Common myeloid progenitor, CD34-positive (primary cell): ENCODE measurements at places on chromosomes 6 and 20.

DNA sequence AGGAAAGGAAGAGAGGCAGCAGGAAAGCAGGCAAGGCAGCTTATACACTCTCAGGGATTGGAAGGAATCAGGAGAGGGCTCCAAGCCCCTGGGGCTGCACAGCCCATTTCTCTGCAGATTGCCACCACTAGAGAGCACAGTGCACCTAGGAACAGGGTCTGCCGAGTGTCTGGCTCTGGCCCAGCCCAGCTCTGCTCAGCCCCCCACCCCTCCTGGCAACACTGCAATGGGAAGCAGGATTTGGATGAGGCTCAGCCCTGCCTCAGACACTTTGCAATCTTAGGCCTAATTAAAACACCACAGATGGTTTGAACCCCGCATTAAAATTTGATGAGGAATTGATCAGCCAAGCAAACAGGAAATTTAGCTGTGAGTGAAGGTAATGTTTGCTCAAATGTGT, 252.7 kb downstream of the DHX35 start:
- no peak for DNase-seq

DNA sequence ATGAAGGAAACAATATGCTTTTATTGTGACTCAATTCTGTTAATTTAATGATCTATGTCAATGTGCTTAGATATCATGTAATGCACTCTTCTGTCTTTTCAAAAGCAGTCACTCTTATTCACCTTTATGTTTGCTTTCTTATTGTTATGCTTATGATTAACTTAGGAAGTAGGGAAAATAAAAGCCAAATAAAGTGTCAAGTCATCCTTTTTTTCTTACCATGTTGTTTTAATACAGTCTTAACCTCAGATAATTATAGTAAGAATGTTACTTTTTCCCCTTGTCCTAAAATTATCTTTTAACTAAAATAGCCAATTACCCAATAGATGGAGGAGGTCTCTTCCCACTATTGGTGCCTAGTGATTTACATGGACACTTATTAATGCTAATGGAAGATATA, 72.6 kb downstream of the TFAP2B start:
- no peak for DNase-seq

- DNase-seq = no peak
Observed at GRCh38 chr6:56652994-56653393, 10.3 kb upstream of the DST start.

DNA sequence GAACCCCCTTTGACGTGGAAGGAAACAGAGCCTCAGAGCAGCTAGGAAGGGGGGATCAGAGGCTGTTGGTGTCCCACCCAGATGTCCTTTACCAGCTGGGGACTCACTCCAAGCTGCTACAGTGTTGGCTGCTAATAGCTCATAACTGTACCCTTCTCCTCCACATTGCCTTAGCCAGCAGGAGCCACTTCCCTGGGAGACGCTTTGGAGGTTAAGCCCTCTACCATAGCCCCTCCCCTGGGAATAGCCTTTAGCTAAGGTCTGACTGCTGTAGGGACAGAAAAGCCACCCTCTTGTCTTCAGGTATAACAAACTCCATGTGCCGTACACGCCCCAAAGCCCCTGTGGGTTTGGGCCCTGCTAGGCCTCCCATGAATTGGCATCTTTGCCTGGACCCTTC, 238.6 kb downstream of the LRFN2 start:
- no peak for DNase-seq

- DNase-seq = no peak
Observed at GRCh38 chr6:169648092-169648491, 53.7 kb downstream of the WDR27 start.
